ENCODE measurements at places on chromosomes 11 and 22.

DNA sequence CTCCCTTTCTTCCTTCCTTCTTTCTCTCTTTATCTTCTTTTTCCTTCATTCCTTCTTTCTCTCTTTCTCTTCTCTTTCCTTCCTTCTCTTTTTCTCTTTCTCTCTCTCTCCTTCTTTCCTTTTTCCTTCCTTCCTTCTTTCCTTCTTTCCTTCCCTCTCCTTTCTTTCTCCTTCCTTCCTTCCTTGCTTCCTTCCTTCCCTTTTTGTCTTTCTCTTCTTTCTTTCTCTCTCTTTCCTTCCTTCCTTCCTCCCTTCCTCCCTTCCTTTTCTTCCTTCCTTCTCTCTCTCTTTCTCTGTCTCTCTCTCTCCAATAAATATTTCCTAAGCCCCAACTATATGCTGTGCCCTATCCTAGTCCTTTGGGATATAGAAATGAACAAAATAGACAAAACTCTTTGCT, 60.5 kb downstream of the CACNG2 start:
- no peak for DNase-seq

DNA sequence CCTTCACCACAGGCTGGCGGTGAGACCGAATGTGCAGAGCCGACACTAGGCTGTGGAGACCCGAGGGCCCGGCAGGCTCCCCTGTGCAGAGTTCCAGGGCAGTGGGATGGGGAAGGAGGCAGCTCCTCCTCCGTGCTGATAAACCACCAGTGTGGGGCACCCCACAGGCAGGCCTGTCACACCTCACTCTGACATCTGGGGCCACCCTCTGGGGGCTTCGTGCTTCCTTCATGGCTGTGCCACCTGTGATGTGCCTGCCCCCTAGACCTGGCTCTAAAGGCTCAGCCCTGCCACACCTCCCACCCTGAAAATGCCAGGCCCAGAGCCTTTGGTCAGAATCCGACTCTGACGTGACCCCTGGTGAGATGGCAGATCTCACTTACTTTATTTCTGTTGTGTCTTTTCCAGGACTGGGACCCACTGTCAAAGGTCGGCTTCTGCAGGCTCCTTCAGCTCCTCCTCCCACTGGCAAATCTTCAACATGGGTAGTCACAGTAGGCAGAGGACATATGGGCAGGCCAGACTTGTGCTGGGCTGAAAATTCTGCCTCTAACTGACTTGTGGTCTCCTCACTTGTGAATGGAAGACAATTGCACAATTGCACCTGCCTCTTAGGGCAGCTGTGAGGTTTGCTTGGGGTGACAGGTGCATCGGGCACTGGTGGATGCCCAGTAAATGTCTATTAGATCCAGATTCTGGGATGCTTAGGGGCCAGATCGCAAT, 46.2 kb upstream of the TSKU start:
- DNase-seq, result peak; percentile 50

DNA sequence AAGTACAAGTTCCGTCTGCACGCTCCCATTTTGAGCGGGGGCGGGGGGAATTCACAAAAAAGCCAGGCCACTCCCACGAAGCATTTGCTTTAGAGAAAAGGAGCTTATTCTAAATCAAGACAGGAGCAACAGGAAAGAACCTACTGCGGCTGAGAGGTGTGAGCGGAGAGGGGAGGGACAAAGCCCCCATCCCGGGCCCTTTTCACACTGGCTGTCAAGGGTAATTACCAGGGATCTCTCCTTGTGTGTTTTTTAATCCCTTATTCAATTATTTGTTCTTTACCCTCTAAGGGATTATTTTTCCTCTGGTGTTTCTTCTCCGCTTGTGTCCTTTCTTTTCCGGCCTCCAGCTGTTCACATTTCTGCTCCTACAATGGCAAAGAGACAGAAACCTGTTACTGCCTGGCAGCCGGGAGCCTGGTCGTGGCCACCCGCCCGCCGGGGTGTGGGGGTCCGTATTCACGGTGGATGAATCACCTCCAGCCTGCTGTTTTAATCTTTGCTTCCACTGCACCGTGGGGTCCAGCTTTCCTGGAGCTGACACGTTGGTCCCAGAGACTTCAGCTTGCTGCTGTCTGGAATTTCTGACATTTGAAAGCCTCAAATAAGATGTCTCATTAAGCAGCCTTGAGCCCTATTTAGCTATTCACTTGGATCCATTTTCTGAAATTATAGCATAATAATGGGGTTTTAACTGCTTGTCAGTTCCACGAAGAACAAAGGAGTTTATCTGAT, 61.4 kb upstream of the FADD start:
- no peak for DNase-seq

DNA sequence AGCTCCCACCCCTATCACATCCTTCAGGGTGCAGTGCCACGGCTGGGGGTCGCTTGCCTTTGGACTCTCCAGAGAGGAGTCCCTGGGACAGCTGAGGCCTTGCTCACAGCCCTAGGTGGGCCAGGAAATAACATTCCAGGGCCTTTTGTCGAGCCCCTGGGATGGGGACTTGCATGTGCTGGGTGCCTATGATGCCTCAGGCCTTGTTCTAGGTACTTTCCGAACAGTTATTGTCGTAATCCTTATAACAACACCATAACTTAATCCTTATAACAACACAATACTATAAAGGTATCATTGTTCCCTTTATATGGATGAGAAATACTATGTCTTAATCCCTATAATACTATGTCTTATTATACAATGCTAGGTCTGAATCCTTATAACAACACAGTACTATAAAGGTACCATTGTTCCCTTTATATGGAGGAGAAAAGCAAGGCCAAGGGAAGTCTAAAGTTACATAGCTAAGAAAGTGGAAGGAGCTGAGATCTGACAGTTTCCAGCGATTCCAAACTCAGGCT, 236.5 kb downstream of the ST3GAL4 start:
- no peak for DNase-seq

GRCh38 chr11:117887431-117888138, 11.1 kb upstream of the FXYD6 start:
- DNase-seq, result no peak

- DNase-seq, result no peak
Measured at GRCh38 chr11:21369947-21370346, 700.6 kb downstream of the NELL1 start.

GRCh38 chr11:69539416-69540117, 58.1 kb downstream of the LINC01488 start:
- DNase-seq, result no peak

- no peak for DNase-seq
Measured at GRCh38 chr11:66080055-66080817, 10.2 kb downstream of the PACS1 start.

GRCh38 chr11:78822931-78823423, 248.3 kb upstream of the NARS2 start:
- no peak for DNase-seq

- no peak for DNase-seq
Measured at GRCh38 chr11:12640355-12640754, 33.9 kb upstream of the TEAD1 start.

- DNase-seq, result peak; percentile 34
Measured at GRCh38 chr22:36144886-36145541, 15.5 kb downstream of the APOL3 start.

DNA sequence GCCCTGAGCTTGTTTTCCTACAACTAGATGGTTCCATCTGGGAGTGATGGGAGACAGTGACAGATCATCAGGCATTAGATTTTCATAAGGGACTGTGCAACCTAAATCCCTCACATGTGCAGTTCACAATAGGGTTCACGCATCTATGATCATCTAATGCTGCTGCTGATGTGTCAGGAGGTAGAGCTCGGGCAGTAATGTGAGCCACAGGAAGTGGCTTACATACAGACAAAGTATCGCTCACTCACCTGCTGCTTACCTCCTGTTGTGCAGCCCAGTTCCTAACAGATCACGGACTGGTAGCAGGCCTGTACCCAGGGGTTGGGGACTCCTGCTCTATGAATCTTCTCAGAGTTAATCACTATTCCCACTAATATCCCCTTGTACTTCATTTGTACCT, 12.4 kb downstream of the AAMDC start:
- no peak for DNase-seq

- DNase-seq, result no peak
Measured at GRCh38 chr11:23308041-23308440, 447.8 kb upstream of the CCDC179 start.

GRCh38 chr22:29587938-29588699, 7.2 kb upstream of the NIPSNAP1 start:
- DNase-seq, result no peak

DNA sequence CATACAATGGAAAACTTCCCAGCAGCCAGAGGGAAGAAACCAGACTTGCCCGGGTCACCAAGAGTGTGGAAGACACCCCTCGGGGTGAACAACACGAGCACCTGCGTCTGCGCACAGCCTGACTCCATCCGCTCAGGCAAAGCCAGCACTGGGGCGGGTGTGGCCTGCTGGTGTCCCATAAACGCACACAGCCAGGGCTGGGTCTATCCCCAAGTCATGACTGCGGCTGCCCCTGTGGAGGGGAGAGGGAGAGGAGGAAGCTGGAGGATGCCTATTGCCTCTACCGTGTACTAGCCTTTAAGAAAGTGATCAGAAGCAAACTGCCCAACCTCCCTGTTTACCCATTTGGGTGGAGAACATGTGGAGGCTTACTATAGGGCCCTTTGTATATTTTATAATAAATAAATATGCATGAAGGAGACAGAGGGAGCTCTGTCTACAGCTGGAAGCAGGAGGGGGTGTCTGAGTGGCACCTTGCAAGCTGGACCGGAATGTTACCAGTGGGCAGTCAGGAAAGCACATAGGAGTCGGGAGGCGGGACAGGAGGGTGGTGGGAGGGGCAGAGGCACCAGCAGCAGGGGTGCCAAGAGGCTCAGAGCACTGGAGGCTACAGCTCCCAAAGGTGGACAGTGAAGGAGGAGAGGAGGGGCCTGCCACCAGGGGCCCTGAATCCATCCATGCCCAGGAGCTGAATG, 79.6 kb downstream of the PHF21B start:
- DNase-seq, result no peak

DNA sequence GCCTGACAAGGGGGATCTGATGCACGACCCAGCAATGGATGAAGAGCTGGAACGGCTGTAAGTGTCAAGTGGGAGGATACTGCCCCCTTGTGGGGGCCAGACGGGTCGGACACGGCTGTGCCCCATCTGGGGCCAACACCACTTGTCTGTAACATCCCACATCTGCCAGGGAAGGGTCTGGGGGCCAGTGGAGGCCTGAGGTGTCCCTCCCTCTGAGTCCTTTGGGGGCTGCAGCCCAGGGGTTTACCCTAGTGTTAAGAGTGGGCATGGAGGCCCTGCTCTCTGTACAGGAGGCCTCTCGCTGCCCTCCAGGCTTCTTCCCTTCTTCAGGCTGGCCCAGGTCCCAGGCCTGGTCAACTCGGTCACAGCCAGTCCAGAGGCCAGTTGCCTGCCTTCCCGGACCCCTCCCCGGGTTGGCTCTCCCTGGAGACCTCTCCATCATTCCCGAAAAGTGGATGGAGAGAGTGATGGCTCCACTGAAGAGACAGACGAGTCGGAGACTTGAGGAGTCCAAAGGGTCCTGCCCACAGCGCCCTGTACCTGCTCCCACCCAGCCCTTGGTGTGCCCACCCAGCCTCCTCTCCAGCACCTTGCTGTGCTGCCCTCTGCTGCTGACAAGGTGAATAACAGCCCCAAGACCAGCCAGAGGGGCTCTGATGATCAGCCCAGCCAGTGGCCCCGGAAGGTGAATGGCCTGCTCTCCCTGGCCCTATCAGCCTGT, 15.4 kb downstream of the ARFGAP2 start:
- peak; percentile 80 for DNase-seq

GRCh38 chr11:91082255-91082654, 859.4 kb upstream of the CHORDC1 start:
- no peak for DNase-seq

GRCh38 chr22:27993201-27993635, 74.2 kb upstream of the PITPNB start:
- DNase-seq, result no peak

DNA sequence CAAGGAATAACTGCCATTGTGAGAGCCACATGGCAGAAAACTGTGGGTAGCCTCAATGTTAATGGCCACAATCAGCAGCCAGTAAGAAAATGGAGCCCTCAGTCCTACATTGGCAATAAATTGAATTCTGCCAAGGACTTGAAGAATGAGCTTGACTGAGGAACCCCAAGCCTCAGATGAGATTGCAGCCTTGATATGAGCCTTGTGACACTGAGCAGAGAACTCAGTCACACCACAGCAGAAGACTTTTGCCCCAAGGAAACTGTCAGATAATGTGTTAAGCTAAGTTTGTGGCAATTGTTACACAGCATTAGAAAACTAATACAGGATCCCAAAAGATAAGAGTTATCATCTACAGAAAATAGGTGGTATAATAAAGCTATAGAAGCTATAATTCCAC, 2.4 kb upstream of the TTC17 start:
- no peak for DNase-seq

DNA sequence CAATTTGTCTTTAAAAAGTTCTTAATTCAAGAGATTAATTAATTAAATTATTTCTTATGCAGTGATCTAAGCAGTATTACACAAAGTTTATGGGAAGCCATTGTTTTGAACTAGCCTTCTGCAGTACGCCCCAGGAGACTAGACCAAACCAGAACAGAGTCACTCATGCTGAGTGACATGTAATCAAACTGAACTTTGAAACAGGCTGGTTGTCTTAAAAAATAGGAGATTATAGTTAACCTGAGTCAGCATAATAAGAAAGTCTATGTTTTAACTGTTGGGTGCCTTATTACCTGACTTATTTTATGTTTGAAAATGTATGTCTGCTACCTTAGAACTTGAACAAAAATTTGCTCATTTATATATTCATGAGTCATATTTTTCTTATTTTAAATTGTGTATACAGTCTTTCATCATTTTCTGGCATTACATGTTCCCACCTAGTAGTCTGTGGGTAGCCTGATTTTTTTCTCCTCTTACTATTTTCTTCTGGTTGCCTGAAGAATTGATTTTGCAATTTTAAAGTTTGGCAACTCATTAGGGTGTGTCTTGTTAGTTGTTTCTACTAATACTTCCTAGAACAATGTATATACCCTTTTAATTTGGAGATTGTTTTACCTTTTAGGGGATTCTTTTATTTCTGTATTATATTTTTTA, 161.4 kb downstream of the AASDHPPT start:
- DNase-seq, result no peak

- DNase-seq, result no peak
Measured at GRCh38 chr11:14255238-14255534, 103.8 kb downstream of the RRAS2 start.

GRCh38 chr11:115199481-115200069, 304.6 kb downstream of the CADM1 start:
- no peak for DNase-seq

DNA sequence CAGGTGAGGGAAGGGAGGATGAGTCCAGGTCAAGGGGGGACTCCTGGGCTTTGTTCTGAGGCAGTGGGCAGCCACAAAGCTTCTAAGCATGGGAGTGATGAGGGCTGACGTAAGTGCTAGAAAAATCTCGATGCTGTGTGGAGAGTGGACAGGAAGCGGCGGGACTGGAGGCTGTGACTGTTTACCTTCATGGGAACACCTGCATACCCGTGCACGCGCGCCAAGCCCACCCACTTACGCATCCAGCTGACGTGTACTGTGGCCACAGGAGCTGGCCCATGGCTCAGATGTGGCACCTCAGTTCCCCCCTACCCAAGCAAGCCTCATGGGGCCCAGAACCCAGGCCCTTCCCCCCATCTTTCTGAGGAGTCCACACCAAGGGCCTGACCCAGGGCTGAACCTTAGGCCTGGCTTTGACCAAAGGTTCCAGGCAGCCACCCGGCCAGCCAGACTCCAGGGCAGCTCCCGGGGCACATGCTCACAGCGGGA, 14.0 kb downstream of the MYRF start:
- DNase-seq, result no peak

- DNase-seq, result peak; percentile 71
Measured at GRCh38 chr11:127000291-127000968, at the start of gene KIRREL3. Gene KIRREL3, minus strand, starts transcription at chr11:127000770.

All from cerebellum (tissue), 4 donors.